ENCODE measurements at places on chromosomes 16 and 17.

DNA sequence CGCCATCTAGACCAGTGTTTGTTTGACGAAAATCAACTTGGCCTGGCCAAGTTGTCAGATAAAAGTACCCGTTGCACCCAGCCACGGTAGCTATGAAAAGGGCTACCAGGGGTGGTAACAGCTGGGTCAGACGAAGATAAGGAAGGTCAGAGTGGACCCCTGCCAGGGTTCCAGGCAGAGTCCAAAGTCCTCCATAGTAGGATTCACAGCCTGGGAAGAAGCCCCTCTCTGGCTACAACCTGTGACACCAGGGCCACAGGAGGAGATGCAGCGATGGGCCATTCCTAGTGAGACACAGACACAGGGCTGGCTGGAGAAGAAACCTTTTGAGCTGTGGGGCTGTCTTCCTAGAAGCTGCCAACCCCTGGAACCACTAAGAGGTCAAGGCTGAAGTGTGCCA, 39.3 kb downstream of the MEAK7 start:
- peak; percentile 18 for DNase-seq

GRCh38 chr16:84321932-84322331, 27.3 kb downstream of the WFDC1 start:
- DNase-seq = no peak

GRCh38 chr16:354971-355461, 2.5 kb upstream of the AXIN1 start:
- DNase-seq = no peak

DNA sequence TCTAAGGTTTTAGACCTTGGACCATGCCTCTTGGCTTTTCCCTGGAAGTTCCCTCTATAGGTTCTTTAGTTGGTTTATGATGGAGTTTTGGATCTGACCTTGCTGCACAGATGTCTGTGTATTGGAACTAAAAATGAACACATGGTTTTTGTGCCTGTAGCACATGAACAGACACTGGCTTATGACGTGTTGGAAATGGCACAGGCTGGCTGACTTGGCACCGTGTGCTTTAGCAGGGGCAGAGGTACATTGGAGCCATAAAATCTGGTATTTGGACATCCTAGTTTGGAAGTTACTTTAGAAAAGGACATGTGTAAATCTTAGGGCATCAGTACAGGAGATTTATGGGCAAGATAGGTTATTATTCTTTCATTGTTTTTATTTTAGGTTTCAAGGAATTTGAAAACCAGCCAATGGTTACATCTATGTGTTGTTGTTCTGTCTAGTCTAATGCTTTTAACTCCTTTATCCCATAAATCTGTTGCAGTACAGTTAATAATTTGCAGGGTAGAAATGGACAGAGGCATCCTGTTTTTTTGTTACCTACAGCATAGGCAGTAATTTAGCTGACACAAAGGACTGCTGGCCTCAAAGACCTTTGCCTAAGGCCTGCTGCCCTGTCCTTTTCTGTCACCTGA, 6.0 kb downstream of the SOCS7 start:
- no peak for DNase-seq

GRCh38 chr17:44829523-44830358, at the start of gene GJC1:
TSS of gene GJC1 (minus strand) at chr17:44830287. CDS start at chr17:44805817, 24,470 bp downstream.
- DNase-seq = peak; percentile 70

DNA sequence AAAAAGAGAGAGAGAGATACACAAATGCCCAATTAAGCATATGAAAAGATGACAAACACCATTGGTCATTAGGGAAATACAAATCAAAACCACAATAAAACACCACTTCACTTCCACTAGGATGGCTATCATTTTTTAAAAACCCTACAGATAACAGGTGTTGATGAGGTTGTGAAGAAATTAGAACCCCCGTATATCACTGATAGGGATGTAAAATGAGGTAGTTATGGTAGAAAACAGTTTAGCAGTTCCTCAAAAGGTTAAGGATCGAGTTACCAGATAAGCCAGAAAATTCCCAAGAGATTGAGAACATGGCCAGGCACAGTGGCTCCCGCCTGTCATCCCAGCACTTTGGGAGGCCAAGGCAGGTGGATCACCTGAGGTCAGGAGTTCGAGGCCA, 2.8 kb downstream of the P2RX5 start:
- DNase-seq = no peak

DNA sequence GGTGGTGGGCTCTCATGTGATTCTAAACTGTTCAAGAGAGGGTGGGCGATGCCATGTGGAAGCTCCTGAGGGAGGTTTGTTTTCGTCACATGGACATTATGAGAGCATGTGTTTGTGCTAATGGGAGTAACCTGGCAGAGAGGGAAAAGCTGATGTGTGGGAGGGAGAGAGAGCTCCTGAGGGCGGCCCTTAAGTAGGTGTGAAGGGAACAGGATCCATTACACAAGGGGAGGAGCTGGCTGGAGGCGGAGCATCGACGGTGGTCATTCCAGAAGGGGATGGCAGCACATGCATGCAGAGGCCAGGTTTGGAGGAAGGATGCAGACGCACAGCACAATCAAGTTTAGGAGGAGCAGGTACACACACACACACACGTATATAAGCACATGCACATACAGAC, 197.5 kb downstream of the RPTOR start:
- DNase-seq = no peak

DNA sequence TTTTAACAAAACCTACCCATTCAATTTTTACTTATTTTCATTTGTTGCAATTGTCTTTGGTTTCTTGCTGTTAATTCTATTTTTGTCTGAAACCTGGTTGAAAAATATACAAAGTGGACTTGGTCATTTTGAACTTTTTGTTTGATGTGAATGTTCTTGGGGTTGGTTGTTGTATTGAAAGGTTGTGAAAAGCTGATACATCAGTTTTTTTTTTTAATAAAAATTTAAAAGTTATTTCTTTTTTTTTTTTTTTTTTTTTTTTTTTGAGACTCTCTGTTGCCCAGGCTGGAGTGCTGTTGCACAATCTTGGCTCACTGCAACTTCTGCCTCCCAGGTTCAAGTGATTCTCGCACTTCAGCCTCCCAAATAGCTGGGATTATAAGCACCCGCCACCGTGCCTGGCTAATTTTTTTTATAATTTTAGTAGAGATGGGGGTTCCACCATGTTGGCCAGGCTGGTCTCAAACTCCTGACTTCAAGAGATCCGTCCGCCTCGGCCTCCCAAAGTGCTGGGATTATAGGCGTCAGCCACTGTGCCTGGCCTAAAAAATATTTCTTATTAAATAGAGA, 28.9 kb downstream of the WIPF2 start:
- DNase-seq = no peak

- DNase-seq = no peak
These were observed 225.1 kb upstream of the CA10 start for GRCh38 chr17:52383493-52384100.

DNA sequence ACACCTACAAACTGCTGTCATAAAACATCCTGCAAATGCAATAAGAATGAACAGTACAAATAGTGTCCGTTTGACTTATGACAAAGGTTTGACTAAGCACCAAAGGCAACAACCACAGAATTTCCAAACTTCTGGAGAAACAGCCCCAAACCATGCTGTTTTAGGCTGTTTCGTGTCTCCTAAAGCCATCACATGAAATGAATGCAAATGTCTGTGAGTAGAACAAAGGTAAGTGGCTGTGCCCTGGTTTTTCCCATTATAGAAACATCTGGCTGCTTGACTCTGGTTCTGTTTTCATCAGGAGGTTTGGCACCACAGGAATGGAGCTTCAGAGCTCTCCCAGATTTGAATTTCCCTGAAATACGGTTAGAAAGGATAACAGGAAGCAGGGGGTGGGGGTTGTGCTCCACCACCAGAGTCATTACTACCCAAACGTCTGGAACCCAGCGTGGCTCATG, 4.6 kb upstream of the EMP2 start:
- DNase-seq = no peak

DNA sequence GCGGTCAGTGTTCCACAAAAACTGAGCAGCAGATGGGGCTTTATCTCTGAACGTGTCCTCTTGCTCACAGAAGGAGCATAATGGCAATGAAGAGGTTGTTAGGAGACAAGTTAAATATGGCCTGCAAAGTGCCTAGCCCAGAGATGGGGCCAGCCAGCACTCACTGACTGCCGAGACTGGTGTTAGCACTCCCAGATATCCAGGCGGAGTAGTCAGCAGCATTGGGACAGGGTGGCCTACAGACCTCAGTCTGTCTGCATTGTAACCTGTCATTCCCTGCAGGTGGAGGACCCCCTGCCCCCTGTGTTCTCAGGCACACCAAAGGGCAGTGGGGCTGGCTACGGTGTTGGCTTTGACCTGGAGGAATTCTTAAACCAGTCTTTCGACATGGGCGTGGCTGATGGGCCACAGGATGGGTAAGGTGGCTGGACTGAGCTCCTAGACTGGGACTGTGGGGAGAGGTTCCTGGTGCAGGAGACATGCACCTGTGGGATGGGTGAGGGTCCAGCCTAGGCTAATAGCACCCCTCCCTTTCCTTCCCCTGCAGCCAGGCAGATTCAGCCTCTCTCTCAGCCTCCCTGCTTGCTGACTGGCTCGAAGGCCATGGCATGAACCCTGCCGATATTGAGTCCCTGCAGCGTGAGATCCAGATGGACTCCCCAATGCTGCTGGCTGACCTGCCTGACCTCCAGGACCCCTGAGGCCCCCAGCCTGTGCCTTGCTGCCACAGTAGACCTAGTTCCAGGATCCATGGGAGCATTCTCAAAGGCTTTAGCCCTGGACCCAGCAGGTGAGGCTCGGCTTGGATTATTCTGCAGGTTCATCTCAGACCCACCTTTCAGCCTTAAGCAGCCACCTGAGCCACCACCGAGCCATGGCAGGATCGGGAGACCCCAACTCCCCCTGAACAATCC, 4.2 kb downstream of the MFAP4 start:
- DNase-seq = no peak

GRCh38 chr16:78375055-78375679, 275.7 kb downstream of the WWOX start:
- no peak for DNase-seq

DNA sequence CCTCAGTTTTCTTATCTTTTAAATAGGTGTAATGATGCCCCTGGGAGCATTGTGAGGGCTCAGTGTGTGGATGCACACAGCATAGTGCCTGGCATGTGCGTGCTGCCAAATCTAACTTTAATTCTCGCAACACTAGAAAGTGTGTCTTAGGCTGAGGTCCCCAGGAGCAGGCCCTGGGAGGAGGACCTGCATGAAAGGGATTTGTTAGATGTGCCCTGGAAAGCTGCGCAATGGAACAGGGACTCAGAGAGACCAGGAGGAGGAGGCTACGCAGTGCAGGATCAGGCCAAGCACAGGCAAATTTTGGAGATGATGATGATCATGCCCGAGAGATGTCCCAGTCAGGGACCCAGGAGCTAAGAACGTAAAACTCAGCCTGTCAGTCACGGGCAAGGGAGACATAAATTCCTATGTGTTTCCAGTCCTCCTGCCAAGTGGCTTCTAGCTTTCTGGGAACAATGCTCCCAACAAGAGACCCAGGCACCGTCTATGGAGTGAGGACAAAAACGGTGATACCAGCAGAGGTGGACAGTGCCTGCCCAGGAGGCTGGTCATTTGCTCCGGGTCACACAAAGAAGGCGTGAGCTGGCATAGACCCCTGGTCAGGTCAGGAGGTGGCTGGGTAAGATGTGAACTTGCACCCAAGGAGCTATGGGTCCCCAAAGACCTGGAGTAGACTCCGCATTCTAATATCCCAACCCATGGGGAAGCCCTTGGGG, 352.2 kb upstream of the TNRC6C start:
- DNase-seq = peak; percentile 15

- no peak for DNase-seq
These were observed 31.3 kb downstream of the KDM8 start for GRCh38 chr16:27234603-27235002.

DNA sequence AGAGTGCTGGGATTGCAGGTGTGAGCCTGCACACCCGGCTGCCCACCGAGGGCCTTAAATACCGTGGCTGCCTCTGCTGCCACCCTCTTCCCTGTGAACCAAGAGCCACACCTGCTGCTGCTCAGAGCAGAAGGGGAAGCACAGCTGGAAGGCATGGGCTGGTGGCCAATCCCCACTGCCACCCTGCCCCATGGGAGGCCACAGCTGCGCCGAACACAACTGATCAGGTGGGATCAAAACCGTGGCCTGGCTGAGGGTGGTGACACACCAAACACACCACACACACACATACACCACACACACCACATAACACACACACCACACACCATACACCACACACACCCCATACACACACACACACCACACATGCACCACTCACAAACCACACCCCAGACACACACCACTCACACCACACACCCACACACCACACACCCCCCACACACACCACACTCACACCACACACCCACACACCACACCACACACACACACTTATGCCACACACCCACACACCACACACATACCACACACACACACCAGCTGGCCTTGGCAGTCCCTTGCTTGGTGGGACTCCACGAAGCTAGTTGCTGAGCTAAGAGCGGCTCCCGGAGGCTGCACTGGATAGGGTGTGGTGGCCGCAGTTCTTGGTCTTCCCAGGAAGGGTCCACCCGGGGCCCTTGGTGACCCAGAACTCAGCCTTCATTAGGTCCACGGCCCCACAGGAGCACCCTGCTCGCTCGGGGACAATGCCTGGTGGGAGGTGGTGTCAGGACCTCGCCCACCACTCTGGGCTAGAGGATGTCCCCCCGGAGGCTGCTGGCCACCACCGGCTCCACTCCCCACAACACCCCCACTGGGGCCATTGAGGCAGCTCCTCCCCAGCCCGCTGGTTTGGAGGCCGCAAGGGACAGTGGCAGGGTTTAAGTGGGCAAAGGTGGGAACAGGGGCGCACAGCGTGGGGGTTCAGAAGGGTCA, 14.9 kb downstream of the CEP131 start:
- no peak for DNase-seq

DNA sequence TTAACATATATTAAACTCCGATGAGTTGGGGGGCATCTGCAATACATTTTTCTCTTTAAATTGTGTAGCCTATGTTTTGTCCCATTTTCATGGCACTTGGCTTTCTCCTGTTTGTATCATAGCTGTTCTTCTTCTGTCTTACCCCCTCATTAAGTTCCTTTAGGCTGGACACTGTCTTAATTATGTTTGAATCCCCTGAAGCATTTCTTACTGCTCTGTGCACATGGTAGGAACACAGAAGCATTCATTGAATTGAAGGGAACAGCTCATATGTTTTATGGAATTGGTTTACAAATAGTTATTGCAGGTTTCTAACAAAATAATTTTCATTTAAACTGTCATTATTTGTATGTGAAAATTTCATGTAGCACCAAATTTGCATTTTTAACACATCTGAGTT, 176.8 kb downstream of the TANC2 start:
- DNase-seq = no peak

- DNase-seq = no peak
These were observed 773 bp downstream of the CENPX start for GRCh38 chr17:82021900-82022309.

- DNase-seq = no peak
These were observed 10.8 kb downstream of the PSMD7 start for GRCh38 chr16:74307383-74307782.

GRCh38 chr16:88799569-88800276, 3.9 kb upstream of the CDT1 start:
- DNase-seq = no peak

GRCh38 chr17:56773124-56773523, 60.6 kb downstream of the C17orf67 start:
- DNase-seq = no peak

Measured in activated CD8-positive, alpha-beta memory T cell treated with anti-CD3 and anti-CD28 coated beads, Interleukin-2, amount 50 U/mL, for 48 hours (primary cell).